Transverse colon (tissue), 4 donors: ENCODE measurements at places on chromosomes 4 and X. TPM values are rescaled to one million over a fixed set of nuclear protein-coding genes. Genes with fewer than 3 reads are reported as not detected.

DNA sequence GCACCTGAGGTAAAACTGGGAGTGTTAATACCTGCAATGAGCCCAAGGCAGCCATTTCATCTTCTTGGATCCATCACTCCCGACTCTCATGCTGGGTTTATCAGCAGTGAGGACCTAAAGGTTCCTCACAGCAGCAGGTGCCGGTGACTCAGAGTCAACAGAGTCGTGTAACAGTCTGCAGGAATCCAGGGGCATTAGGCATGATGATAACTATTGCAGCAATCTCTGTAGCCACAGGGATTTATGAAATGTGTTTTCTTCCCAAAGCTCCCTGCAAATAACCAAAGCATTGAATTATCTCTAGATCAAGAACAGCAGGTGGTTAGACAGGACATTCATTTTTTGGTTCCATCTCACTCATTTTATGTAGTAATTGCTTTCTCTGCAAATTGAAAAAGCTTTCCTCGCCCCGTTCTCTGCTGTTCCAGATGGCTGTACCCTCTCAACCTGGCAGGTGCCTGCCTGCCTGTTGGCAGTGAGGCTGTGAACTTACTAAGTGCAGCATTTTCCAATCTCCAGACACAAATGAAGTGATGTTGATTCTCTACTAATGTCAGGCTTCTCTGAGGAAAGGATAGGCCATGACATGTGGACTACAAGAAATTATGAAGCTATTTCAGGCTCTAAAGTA lies 48.1 kb upstream of the TSPAN7 start:
- H3K27me3 ChIP-seq: no peaks in the 10 kb centered on the region
- H3K4me3 ChIP-seq: no peak overlapping the region
- H3K4me1 ChIP-seq: no peaks in the 10 kb centered on the region
- H3K27ac ChIP-seq: no peak overlapping the region

GRCh38 chr4:98423009-98423408 lies 161.8 kb downstream of the RAP1GDS1 start:
- H3K4me3 ChIP-seq: no peak overlapping the region
- H3K4me1 ChIP-seq: no peaks in the 10 kb centered on the region
- no peak for DNase-seq
- peaks cover 44% of the 10 kb centered on the region for H3K36me3 ChIP-seq
- H3K27me3 ChIP-seq: no peaks in the 10 kb centered on the region
- H3K27ac ChIP-seq: no peak overlapping the region

DNA sequence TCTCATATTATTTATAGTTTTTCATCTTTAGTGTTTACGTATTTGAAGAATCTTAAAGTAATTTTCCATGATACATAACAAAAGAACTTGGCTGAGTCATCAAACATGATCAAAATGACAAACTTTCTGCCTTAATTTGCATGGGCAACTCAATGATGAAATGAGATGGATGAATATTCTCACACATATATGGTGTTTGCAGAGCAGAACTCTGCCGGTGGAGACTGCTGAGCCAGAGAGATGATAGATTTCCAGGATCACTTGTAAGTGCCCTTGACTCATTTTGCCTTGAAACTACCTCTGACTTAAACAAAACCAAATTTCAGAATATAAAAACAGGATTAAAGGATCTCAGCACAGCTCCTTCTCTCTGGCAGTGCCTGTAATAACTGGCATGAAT lies 38.2 kb downstream of the TRPC3 start:
- H3K4me1 ChIP-seq: no peaks in the 10 kb centered on the region
- DNase-seq: no peak
- no peak overlapping the region for H3K27ac ChIP-seq
- no peaks in the 10 kb centered on the region for H3K27me3 ChIP-seq
- H3K4me3 ChIP-seq: no peak overlapping the region

DNA sequence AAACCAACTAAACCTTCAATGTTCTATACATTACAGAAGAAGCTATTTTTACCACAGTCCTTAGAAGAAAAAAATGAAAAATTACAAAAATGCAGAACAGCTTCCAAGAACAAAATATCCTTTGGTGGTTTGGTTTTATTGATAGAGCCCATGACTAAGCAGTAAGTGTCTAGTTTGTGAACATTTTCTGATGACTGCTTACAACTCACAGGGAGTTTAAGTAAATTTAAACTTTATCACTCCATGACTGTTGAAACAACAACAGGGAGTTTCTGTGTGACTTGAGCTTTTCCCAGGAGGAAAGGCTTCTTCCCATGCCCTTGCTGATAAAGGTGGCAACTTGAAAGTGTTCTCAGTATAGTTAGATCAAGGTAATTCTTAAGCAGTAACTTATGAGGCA lies 2.9 kb downstream of the PF4 start:
- no peaks in the 10 kb centered on the region for H3K4me1 ChIP-seq
- no peak for DNase-seq
- no peak overlapping the region for H3K4me3 ChIP-seq
- H3K27me3 ChIP-seq: no peaks in the 10 kb centered on the region
- no peaks in the 10 kb centered on the region for H3K36me3 ChIP-seq
- no peak overlapping the region for H3K27ac ChIP-seq

GRCh38 chrX:39813631-39814277 lies 284.0 kb downstream of the BCOR start:
- peak overlapping the region; percentile 19 for H3K27ac ChIP-seq
- H3K4me1 ChIP-seq: peaks cover 4% of the 10 kb centered on the region
- H3K4me3 ChIP-seq: no peak overlapping the region
- no peaks in the 10 kb centered on the region for H3K36me3 ChIP-seq
- H3K27me3 ChIP-seq: no peaks in the 10 kb centered on the region

- no peaks in the 10 kb centered on the region for H3K36me3 ChIP-seq
- H3K27me3 ChIP-seq: no peaks in the 10 kb centered on the region
- no peak overlapping the region for H3K4me3 ChIP-seq
- no peaks in the 10 kb centered on the region for H3K4me1 ChIP-seq
- peak overlapping the region; percentile 33 for H3K27ac ChIP-seq
Measured at GRCh38 chrX:16772460-16772859, 13.8 kb upstream of the TXLNG start.

ATP2B3 gene
- total RNA-seq: not detected

CDK16 gene
- total RNA-seq: 180 TPM

- peak overlapping the region; percentile 39 for H3K27ac ChIP-seq
- no peaks in the 10 kb centered on the region for H3K27me3 ChIP-seq
- DNase-seq: peak; percentile 9
- no peaks in the 10 kb centered on the region for H3K36me3 ChIP-seq
Measured at GRCh38 chr4:40940317-40940741, 190.6 kb downstream of the NSUN7 start.

DNA sequence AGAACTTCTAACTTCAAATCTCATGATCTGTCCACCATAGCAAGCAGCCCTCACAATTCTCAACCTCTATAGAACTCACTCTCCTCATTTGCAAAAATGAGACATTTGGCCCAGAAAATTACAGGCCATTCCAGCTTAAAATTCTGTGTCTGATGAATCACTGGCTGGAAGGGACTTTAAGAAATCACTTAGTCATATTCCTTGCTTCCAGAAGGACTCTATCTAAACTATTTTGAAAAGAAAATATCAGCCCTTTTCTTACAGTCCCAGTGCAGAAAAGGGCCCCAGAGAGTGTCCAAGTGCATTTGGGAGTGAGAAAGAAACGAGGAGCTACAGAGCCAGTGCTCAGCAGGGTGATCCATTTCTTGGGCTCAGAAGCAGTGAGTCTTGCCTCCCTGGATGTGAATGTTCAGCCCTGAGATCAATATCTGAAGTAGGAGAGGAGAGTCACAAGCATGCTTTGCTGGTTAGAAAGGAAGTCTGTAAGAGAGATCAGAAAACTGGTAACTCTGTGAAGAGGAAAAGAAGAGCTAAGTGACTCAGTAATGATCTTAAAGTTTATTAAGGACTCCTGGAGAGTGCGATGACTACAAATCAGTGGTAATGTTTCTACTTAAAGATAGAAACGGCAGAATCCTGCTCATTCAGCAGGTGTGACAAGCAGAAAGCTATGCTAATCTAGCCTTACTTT lies 139.8 kb downstream of the PALLD start:
- peak overlapping the region; percentile 13 for H3K27ac ChIP-seq
- H3K4me1 ChIP-seq: no peaks in the 10 kb centered on the region
- H3K36me3 ChIP-seq: no peaks in the 10 kb centered on the region
- peaks cover 5% of the 10 kb centered on the region for H3K27me3 ChIP-seq
